Umbilical cord (tissue), 2 donors: ENCODE measurements at places on chromosomes 13 and 19. TPM values are rescaled to one million over a fixed set of nuclear protein-coding genes. Genes with fewer than 3 reads are reported as not detected.

GRCh38 chr13:85575110-85575509 lies 224.1 kb downstream of the SLITRK6 start:
- DNase-seq, result no peak

Gene C19orf85
- 3.9 TPM for total RNA-seq

- no peak for DNase-seq
Measured at GRCh38 chr13:20332361-20333096, 100.4 kb upstream of the GJB6 start.

DNA sequence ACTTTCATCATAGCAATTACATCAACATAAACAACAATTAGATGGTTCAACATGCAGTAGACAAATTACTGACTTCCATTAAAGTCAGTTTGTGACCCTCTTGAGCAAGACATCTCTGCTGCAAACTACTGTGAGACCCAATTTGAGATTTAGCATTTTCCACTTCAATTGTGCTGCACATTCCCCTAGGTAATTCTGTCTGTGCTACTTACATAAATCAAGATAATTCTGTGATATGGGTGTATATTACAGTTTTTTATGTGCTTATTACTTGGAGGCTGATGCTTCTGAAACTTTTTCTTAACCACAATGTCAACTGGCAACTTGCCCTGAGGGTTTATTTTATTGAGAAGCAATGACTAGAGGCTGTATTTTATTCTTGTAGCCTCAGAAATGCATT lies 1714.4 kb downstream of the OLFM4 start:
- DNase-seq, result no peak

Gene PSG7
- total RNA-seq, result 3.6 TPM

DNA sequence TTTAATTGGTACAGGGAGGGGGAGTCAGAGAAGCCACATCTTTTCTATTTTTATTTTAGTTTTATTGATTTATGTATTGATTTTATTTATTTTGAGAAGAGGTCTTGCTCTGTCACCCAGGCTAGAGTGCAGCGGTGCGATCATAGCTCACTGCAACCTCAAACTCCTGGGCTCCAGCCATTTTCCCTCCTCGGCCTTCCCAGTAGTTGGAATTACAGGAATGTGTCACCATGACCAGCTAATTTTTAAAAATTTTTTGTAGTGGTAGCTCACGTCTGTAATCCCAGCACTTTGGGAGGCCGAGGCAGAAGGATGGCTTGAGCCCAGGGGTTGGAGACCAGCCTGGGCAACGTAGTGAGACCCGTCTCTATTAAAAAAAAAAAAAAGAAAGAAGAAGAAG lies 4.1 kb downstream of the IL27RA start:
- no peak for DNase-seq

Gene EFNA2
- total RNA-seq, result not detected

GRCh38 chr19:47419030-47419783 lies at the start of gene MEIS3:
TSS of gene MEIS3 (minus strand) at chr19:47419527. CDS start at chr19:47419081, 446 bp downstream.
- DNase-seq, result no peak

Gene PSG1
- 4.6 TPM for total RNA-seq

DNA sequence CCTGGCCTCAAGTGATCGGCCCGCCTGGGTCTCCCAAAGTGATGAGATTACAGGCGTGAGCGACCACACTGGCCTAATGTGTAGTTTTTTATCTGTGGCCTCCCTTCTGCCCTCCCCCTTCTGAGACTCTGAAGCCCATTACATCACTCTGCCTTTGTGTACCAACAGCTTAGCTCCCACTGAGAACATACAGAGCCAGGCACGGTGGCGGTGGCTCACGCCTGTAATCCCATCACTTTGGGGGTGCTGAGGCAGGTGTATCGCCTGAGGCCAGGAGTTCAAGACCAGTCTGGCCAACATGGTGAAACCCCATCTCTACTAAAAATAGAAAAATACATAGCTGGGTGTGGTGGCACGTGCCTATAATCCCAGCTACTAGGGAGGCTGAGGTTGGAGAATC lies 12.6 kb downstream of the NCR1 start:
- no peak for DNase-seq

DNA sequence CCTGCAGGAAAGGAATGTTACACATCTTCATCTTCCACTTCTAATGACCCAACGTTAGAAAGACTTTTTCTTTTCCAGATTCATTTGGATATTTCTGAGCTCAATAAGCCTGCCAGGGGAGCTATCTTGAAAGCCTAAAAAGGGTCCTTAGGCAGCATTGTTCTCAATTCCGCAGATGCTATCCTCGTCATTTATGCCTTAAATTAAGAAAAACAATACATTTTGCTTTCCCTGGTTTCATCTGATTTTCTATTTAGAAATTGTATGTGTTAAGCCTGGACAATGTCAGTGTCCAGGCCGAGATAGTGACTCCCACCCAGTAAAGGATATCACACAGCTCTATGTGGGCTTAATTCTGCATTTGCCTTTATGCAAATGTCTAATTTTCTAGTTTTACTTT lies 721.3 kb downstream of the DIAPH3 start:
- peak; percentile 36 for DNase-seq

DNA sequence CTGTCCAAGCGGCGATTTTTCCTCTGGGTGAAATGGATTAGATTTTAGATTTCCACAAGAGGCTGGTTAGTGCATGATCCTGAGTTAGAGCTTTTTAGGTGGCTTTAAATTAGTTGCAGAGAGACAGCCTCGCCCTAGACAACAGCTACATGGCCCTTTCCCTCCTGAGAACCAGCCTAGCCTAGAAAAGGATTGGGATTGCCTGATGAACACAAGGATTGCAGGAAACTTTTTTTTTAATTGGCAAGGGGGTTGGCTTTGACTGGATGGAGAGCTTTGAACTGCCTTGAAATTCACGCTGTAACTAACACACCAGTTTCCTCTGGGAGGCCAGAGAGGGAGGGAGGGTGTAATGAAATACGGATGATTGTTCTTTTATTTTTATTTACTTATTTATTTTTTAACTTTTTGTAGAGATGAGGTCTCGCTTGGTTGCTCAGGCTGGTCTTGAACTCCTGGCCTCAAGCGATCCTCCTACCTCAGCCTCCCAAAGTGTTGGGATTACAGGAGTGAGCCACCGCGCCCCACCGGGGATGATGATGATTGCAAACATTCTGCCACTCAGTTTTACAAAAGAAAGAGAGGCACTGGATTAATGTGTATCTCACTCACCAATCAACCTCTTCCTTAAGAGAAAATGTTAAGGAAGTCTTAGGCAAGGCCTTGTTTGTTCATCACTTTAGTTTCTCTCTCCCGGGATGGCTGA lies 1.9 kb downstream of the LDLR start:
- no peak for DNase-seq

GRCh38 chr13:83563499-83563898 lies 318.8 kb downstream of the SLITRK1 start:
- DNase-seq, result no peak

Gene WASF3
- 9.4 TPM for total RNA-seq

- no peak for DNase-seq
Measured at GRCh38 chr13:19927117-19927748, 31.3 kb upstream of the ZMYM2 start.

Gene CD33
- 5.3 TPM for total RNA-seq

GRCh38 chr13:26787961-26788360 lies 27.4 kb upstream of the GPR12 start:
- DNase-seq, result no peak

Gene FGF21
- total RNA-seq, result not detected

DNA sequence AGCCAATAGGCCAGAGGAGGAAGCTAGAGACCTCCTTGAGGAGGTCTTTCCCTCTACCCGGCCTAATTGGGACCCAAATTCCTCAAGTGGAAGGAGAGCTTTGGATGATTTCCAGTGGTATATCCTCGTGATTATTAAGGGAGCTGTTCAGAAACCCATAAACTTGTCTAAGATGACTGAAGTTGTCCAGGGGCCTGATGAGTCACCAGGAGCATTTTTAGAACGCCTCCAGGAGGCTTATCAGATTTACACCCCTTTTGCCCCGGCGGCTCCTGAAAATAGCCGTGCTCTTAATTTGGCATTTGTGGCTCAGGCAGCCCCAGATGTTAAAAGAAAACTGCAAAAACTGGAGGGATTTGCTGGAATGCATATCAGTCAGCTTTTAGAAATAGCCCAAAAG lies 198.1 kb downstream of the ZNF486 start:
- DNase-seq, result peak; percentile 81

- DNase-seq, result peak; percentile 57
Measured at GRCh38 chr19:41887711-41888382, 4.9 kb downstream of the ARHGEF1 start.

DNA sequence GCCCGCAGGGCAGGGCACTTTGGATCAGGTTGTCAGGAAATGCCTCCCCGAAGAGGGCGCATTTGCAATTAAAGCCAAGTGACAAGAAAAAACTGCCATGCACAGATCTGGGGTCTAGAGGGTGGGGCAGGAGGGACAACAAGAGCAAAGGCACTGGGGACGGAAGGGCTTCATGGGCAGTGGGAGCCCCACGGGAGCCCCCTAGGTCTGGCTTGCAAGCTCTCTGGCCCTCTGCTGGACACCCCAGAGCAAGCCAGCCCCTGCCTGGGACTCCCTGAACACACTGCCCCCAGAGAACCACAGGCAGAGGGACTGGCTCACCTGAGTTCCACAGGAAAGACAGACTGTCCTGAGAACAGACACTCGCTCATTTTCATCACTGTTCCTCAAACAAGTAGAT lies 30.2 kb upstream of the C19orf12 start:
- DNase-seq, result no peak

Gene TFPT
- total RNA-seq, result 18.8 TPM

GRCh38 chr19:14033946-14034345 lies 2.4 kb downstream of the IL27RA start:
- DNase-seq, result no peak

- no peak for DNase-seq
Measured at GRCh38 chr13:99267927-99268326, 9.7 kb upstream of the GPR18 start.

Gene SLC5A5
- not detected for total RNA-seq

- DNase-seq, result peak; percentile 98
Measured at GRCh38 chr19:52734893-52735661, at the start of gene ZNF611. TSS of gene ZNF611 (minus strand) at chr19:52735044. CDS start at chr19:52715894, 19,150 bp downstream.

Gene EHD2
- 65.5 TPM for total RNA-seq

- no peak for DNase-seq
Measured at GRCh38 chr19:5006201-5006600, 37.3 kb downstream of the KDM4B start.

- DNase-seq, result peak; percentile 83
Measured at GRCh38 chr13:36872621-36873020, 47.4 kb downstream of the SMAD9 start.

Gene SLC25A23
- 26.7 TPM for total RNA-seq
